ENCODE measurements at places on chromosomes 5 and 9.
A peak's percentile ranks its signal among the peaks of the same experiment; 100 is the strongest.

GRCh38 chr5:65032250-65032649 lies 263.5 kb downstream of the CWC27 start:
- DNase-seq: no peak

DNA sequence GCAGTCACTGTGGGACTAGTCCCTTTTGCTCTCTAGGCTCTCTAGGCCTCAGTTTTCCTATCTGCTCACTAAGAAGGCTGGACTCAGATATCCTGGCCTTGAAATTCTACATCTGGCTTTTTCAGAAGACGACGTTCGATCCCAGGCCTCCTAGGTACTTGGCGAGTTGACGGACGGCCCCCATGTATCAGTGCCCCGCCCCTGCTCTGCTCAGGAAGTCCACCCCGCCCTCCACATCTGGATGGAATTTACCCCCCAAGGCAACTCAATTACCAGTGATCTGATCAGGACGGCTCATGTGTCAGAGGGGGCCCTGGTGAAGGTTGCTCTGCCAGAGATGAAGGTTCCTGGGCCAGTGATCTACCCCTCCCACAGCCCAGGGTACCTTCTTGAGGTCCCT lies 44.1 kb upstream of the SYNPO start:
- no peak for DNase-seq

DNA sequence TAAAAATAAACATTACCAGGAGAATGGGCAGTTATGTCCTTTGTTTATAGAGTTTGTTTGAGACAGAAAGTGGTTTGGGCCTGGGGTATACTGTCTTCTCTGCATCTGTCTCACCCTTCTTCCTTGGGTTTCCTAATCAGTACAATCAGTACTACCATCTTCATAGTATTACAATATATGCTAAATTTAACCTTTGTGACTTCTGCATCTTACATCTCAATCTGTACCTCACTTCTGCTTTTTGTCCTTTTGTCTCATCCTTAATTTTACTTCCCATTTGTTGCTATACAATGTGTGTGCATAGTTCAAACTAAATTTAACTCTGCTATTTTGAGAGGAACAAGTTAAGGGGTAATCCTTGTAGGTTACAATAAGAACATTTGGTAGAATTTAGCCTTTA lies 19.6 kb downstream of the FBXO38 start:
- DNase-seq: no peak

DNA sequence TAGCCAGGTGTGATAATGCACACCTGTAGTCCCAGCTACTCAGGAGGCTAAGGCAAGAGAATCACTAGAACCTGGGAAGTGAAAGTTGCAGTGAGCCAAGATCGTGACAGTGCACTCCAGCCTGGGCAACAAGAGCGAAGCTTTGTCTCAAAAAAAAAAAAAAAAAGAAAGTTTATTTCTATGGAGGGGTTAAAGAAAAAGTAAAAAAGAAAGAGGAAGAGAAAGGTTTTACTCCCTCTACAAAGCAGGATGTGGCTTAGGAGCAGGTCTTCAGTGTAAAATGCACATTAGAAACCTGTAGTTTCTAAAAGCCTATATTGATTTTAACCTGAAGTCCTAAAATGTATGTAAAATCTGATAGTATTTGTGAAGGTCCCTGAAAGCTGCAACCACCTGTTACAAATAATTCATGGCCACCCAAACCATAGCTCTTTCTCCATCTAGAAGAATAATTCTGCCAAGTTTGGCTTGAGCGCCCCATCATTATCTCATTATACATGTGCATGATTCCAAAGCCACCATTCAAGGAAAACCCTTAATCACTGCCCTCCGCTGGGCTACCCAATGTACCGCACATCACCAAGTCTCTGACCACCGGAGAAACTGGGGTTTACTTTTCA lies 3.4 kb downstream of the FNBP1 start:
- no peak for DNase-seq

DNA sequence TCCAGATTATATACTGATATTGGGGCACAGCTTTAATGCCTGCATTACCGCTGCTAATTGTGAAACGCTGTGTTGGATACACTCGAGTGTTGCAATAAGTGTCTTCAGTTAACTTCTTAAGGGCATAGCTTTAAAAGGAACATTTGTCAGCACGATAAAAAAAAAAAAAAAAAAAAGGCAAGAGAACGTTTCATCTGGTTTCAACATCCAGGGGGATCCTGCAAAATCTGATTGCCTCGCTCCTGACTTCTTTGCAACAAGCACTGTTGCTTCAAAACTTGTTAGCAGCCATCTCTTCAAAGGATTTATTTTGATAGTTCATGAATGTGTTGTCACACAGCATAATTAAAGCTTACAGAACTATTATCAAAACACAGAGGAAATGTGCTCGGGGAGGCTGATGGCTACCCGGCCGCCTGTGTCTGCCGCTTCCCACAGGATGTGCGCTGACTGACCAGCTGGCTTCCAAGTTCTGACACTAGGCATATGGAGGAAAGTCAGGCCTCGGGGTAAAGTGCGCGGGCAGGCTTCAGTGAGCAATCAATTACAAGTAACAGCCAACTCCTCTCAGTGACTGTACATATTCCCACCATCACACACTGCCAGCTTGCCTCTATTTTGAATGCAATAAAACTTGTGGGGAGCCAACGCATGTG lies 77.7 kb downstream of the EBF1 start:
- no peak for DNase-seq

DNA sequence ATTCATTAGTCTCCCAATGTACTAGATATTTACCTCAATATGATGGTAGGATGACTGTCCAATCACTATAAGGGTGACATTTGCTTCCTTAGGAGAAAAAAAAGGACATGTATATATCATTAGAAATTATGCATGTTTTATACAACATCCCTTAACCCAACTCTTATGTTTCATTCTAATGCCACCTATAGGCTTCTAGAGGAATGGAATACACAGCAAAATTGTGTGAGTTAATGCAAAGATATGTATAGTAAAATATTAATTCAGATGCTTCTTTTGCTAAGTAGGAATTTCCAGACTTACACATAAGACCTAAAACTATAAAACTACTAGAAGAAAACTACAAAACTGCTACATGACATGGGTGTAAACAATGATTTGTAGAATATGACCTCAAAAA lies 3.5 kb downstream of the PRXL2C start:
- DNase-seq: no peak

DNA sequence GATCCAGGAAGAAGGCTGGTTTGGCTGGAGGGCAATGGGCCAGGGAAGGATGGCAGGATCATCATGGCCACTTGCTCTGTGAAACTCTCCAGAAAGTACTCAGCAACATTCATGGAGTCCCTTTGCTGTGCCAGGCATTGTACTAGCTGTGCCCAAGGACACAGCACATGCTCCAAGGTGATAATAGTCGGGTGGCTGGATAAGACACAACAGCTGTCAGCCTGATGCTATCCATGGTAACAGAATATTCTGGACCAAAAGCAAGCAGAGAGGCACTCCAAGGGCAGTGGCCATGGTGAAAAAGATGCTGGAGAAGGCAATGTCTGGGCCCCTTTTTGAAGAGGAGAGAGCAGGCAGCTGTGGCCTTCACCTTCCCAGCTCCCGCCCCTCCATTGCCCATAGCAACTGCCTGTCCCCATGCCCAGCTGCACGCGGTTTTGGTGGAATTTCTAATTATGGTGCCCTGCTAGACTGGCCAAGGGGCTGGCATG lies 113.8 kb upstream of the CPEB4 start:
- DNase-seq: no peak

GRCh38 chr5:176590035-176590717 lies 19.8 kb downstream of the GPRIN1 start:
- no peak for DNase-seq

DNA sequence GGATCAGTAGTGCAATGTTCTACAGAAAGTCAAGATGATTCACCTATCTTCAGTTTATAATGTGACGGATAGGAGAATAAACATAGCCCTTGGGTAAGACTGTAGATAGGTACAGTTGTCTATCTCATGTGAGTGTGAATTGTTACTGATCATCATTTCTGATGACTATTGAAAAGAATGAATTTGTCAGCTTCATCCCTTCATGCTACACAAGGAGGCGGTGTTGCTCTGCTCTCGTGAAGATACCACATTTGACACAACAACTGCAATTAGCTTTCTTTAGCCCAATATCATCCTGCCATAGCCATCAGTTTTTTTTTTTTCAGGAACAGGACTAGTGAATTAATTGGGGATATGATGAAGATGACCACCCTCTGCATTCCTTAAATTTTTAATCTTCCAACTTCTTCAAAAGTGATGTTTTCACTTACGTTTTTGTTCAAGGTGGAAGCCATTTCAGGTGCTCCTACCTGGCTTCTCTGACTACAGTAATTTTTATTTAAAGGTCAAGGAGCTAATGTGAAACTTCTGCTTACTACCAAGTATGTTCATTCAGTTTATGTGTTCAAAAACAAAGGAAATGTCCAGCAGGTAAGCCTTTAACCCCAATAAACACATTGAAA lies 152.9 kb upstream of the MOCS2 start:
- no peak for DNase-seq

DNA sequence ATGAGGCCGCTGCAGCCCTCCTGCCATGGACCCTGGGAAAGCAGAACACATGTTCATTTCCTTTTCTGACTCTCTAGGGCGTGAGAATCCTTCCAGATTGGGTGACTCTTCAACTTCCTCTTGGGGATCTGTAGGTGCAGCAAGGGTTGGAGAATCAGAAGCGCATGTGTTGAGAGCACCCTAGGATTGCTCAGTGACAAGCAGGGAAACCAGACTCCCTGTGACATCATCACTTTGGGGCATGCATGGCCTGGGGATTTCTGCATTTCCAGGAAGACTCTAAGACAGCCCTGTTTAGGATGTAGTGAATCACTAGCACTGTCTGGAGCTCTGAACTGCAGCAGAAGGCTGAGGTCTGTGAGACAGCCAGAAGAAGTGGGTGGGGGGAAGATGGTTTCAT lies 15.1 kb upstream of the LCP2 start:
- peak; percentile 38 for DNase-seq

- no peak for DNase-seq
These were observed 49.0 kb downstream of the STOM start for GRCh38 chr9:121321016-121321503.

GRCh38 chr9:131739133-131739958 lies 530 bp downstream of the RAPGEF1 start:
- no peak for DNase-seq

- DNase-seq: no peak
These were observed 696.2 kb upstream of the COX7C start for GRCh38 chr5:85921590-85921989.

DNA sequence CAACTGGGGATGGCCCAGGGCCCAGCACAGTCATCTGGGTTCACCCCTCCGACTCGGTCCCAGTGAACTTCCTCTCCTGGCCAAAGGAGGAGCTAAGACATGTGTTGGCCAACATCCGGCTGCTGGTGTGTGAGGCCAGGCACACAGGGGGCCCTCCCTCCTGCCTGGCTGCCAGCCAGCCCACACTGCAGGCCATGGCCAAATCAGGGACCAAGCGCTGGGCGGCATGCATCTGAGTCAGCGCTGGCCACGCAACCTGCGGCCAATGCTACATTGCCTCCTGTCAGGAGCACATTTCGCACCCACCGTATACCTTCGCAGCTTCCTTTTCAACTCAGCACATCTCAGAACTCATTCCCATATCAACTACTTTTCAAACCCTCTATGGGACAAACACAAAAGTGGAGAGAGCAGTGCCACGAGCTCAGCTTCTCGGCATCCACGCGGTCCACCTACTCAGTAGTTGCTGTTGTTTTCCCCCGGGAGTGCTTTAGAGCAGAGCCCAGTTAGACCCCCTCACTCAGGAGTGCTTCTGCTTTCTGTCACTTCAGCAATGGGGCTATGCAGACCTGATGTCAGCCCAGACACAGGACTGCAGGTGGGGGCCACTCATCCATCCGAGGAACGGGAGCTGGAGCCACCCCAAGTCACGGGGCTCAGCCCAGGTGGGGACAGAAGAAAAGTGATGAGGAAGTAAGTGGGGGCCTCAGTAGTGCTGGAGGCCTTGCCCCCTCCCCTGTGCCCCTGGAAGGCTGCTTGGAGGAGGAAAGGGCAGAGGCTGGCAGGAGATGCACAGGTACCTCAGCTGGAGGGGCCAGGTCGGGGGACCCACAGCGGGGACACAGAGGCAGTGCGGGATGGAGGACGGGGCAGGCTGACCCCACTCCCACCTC lies 13.9 kb downstream of the NINJ1 start:
- no peak for DNase-seq

GRCh38 chr9:14932231-14932630 lies 22.0 kb upstream of the FREM1 start:
- no peak for DNase-seq

- DNase-seq: no peak
These were observed 84.7 kb downstream of the CFAP95 start for GRCh38 chr9:69905286-69905685.

GRCh38 chr9:17938035-17938655 lies 359.3 kb downstream of the SH3GL2 start:
- DNase-seq: no peak

- DNase-seq: no peak
These were observed 55.1 kb downstream of the KIAA1958 start for GRCh38 chr9:112541685-112542084.

DNA sequence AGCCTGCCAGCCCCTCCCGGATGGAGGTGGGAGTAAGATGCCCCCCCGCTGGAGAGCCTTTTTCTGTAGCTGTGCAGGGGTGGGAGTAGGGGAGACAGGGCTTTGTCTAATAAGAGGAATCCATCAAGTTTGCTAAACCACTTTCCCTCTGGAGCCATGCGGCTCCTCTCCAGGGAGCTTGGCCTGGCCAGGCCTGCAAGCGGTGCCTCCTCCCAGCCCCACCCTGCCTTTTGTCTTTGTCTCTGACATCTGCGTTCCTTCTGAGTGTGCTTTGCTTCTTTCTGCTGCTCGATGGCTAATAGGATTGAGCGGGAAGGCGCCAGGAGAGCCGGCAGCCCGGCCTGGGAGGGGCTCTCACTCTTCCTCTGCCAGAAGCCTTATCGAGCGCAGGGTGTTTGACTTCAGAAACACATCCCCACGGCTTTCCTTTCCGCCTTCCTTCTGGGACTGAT lies 26.7 kb upstream of the FCN1 start:
- DNase-seq: no peak

All from stimulated activated CD8-positive, alpha-beta memory T cell treated with anti-CD3 and anti-CD28 coated beads, Interleukin-4, amount 100 ng/mL, for 1 hour (primary cell).